ENCODE measurements at places on chromosomes 5 and 9. TPM values are rescaled to one million over a fixed set of nuclear protein-coding genes. Genes with fewer than 3 reads are reported as not detected.

DDX4 gene
- total RNA-seq: not detected

- no peak for DNase-seq
Observed at GRCh38 chr5:169527863-169528262, 55.7 kb upstream of the SPDL1 start.

SSBP2 gene
- 35.6 TPM for total RNA-seq

- no peak for DNase-seq
Observed at GRCh38 chr5:88736494-88736893, 146.5 kb downstream of the MEF2C start.

CDC25C gene
- 19.9 TPM for total RNA-seq

MRPL41 gene
- total RNA-seq: 53.6 TPM

GRCh38 chr9:130857864-130858738, 23.0 kb downstream of the ABL1 start:
- DNase-seq: no peak

PDE6A gene
- total RNA-seq: not detected

CHMP5 gene
- total RNA-seq: 51.9 TPM

PCDHA9 gene
- total RNA-seq: 0.46 TPM

HTR1A gene
- 0.79 TPM for total RNA-seq

DNA sequence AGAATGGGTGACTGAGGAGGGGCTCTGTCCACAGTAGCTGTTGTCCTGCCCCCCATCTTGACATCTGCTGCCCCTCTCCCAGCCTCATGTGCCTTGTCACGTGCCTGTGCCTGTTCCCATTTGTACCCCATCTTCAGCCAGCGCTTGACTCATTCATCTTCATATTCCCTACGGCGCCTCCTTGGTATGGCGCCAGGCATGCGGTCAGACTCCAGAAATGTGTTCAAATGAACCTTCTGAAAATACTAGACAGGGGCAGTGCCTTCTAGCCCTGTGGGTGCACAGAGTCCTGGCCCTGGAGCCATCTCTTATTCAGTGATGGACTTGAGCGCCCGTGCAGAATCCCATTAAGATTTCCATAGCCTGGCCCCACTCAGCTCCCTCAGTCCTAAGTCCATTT, 46.2 kb downstream of the CFAP77 start:
- DNase-seq: no peak

DNA sequence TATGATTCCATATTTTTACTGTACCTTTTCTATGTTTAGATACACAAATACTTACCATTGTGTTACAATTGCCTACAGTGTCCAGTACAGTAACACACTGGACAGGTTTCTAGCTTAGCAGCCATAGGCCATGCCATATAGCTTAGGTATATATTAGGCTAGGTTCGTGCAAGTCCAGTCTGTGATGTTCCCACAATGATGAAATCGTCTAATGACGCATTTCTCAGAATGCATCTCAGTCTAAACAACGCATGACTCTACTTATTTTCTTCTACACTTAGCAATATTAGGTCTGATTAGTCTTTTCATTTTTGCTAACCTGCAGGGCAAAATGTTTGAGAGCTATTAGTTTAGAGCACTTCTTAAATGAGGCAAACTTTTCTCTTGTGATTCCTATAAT, 22.7 kb downstream of the OR2S2 start:
- DNase-seq: no peak

DNA sequence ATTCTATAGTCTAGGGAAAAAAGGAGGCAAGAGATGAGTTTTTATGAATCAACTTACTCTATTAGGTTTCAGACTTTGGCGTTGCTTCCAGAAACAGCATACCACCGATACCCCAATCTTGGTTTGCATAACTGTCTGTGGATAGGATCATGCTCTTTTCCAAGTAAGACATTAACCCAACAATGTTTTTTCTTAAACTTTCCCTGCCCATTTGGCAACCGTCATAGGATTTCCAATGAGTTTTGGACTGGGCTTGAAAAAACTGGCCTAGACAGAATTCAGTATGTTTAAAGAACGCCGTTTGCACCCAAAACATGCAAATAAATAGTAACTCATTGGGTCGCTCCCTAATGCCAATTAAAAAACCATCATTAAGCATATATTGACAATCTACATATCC, 106.0 kb downstream of the SMIM23 start:
- DNase-seq: no peak

- no peak for DNase-seq
Observed at GRCh38 chr5:121695307-121695706, 156.4 kb upstream of the FTMT start.

DNA sequence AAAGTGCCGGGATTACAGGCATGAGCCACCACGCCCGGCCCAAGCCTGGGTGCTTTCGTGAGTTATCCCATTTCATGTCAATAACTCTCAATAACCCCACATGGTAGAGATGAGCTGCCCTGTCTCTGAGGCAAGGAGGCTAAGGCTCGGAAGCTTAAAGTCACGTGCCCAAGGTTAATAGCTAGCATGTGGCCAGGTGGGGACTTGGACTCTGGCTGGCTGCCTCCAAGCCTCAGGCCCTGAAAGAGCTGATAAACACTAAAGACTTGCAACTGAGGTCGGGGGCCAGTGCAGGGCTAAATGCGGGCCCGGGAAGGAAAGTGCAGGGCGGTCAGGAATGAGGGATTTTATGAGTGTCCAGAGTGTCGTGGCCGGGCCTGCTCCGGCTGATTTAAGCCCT, 30.9 kb upstream of the BARHL1 start:
- no peak for DNase-seq

DNA sequence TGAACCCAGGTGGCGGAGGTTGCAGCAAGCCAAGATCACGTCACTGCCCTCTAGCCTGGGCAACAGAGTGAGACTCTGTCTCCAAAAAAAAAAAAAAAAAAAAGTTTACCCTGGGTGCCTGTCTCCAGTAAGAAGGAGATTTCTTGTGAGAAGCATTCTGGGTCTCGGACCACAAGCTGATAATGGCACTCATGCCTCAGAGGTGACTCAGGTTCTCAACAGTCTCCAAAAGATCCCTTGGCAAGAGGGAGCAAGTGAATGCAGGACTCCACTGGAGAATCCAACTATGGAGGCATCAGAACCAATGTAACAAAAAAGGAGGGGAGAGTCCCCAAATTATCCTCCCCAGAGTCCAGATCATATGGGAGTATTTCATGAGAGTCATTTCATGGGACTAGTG, 106.0 kb upstream of the LRRTM2 start:
- DNase-seq: peak; percentile 3

- DNase-seq: no peak
Observed at GRCh38 chr5:171634511-171634910, 151.1 kb upstream of the SMIM23 start.

TRPM6 gene
- total RNA-seq: 0.86 TPM

CCT5 gene
- 532 TPM for total RNA-seq

GRCh38 chr9:127097683-127098082, 24.8 kb downstream of the ANGPTL2 start:
- no peak for DNase-seq

MSX2 gene
- 0.42 TPM for total RNA-seq

DNA sequence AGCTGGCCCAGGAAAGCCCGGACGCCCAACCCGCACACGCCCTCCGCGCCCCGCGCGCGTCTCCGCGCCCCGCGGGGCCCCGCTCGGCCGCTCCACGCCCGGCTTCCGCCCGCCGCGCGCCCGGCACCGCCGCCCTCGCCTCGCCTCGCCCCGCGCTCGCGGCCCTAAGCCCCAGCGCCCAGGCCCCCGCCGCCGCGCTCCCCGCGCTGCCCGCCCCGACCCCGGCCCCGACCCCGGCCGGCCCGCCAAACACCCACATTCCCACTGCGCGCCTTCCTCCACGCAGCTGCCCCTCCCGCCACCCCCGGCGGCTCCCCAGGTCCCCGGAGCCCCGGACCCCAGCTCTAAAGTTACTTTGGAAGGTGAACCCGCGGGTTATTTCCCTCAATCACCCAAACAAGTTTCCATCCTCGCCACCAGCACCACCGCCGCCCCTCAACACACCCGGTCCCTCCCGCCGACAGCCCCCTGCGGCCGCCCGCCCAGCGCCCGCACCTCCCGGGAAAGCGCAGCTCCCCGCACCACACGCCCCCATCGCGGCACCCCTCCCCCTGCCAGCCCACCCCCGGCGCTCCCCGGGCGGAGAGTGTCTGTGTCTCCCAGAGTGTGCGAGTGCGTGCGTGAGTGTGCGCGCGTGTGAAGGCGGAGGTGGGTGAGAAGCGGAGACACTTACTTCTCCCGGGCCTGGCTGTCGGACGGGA, 439 bp downstream of the SSBP2 start:
- DNase-seq: no peak

FRRS1L gene
- total RNA-seq: 3.3 TPM

DNA sequence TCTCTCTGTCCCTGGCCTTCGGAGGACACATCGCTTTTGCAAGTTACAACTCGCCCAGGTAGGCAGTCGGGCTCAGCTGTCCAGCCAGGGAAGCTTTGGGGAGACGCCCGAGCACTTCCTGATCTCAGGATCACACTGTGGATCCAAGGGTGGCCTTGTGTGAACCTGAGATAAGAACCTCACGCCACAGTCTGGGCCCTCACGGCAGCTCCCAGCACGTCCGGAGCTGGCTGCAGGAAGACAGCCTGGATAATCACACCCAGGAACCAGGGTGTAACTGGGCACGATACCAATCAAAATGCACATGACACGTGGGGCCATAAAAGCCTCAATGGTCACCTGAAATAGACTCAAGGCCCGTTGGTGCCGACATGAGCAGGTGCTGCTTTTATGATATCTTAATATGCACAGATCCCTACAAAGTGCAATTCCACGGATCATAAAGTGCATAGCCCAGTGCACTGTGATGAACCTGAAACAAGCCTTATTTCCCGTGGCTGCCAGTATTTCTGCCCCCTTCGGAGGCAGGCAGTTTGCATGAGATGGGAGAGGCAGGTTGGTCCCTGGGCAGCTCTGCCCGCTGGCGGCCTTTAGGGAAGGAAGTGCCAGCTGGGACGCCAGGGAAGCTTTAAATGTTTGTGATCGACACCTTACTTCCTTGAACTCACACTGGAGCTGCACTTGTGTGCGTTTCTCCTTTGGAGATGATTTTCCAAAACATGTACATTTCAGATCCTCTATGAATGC, 14.5 kb downstream of the SLC6A18 start:
- DNase-seq: no peak

DNA sequence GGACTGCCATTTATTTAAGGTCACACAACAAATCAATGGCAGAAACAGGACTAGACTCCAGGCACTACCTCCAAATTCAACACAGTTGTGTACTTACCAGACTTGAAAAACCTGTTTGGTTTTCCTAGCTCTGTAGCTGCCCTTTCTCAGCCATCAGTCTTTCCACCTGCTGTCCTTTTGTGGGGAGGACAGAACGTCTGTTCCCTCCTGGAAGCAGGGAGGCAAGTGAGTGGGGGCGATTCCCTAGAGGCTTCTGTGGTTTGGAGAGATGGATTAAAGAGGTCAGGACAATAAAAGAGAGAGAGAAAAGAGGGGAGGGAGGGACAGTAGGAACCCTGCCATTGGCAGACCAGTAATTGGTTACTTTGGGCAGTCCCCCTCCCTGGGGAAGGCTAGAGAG, 14.7 kb downstream of the ASTN2 start:
- DNase-seq: no peak

GRCh38 chr9:131266266-131267229, 9.8 kb downstream of the FAM78A start:
- DNase-seq: no peak

DNA sequence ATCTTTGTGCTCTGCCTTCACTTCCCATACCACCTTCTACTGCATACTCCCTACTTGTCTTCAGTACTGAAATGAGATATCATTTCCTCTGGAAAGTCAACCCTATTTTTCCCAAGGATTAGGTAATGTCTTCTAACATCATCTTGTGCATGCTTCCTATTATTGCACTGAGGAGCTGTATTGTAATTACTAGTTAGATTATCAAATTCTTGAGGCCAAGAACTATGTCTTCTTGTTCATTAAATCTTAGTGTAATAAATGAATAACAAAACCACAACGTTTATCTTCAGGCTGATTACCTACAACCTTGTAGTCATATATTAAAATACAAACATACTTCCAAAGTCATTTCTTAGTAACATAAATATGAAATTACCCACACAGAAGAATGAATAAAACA, 87.9 kb upstream of the POU5F2 start:
- no peak for DNase-seq

BHMT2 gene
- total RNA-seq: not detected

HTR4 gene
- total RNA-seq: not detected

NKD2 gene
- total RNA-seq: 7.7 TPM

GRCh38 chr9:129202613-129203555, 24.8 kb upstream of the IER5L start:
- peak; percentile 83 for DNase-seq

DNA sequence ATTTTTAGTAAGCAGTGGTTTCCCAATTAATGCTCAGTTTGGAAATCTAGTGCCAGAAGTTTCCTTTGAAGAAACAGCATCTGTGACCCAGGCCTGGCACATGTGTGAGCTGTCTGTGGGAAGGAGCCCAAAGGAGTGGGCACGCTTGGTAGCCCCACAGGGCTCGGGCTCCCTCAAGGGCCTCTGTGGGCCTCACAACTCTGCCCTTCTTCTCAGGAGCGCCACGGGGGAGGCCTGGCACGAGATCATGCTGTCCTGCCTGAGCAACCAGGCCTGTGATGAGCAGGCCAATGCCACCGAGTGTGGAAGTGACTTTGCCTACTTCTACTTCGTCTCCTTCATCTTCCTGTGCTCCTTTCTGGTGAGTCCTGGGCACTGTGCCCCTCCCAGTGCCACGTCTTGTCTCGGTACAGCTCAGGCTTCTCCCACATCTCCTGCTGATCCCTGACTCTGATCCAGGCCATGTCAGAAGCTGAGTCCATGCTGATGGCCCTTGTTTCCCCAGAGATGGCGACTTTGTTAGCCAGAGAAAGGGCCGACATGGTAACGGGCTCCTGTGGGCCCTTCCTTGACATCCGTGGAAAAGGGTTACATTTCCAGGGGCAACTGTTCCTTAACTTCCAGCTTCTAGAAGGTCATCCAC, 200.4 kb downstream of the CACNA1B start:
- DNase-seq: no peak

DNA sequence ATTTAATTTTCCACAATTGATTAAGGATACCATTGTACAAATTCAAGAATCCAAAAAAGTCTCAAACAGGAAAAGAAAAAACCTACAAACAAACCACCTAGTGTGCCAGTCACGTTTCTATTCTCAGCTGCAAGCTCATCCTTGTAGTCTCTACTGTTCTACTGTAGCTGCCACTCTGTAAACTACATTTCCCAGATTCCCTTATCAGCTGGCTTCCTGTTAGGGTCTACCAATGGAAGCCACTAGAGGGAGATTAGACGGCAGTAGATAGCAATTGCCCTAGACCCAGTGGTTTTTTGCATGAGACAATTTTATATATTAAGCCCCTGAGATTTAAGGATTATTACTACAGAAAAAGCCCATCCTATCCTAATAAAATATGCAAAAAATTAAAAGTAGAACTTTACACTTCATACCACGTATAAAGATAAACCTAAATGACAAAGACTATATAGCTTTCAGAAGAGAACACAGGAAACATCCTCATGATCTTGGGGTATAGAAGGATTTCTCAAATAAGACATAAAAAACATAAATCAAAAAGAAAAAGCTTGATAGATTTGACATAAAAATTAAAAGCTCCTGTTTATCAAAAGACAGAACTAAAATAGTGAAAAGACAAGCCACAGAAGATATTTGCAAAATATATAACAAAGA, 37.4 kb downstream of the P4HA2 start:
- peak; percentile 46 for DNase-seq

- DNase-seq: no peak
Observed at GRCh38 chr9:126389992-126390391, 63.4 kb downstream of the MVB12B start.

NAIP gene
- 2.2 TPM for total RNA-seq

- DNase-seq: no peak
Observed at GRCh38 chr9:127035423-127035822, 87.0 kb downstream of the ANGPTL2 start.

- DNase-seq: no peak
Observed at GRCh38 chr9:13443346-13444244, 164.1 kb upstream of the MPDZ start.

- no peak for DNase-seq
Observed at GRCh38 chr5:163384669-163385068, 52.7 kb upstream of the CCNG1 start.
